ENCODE measurements at places on chromosomes 2 and 18.

- DNase-seq, result no peak
These were observed 75.7 kb downstream of the FTCDNL1 start for GRCh38 chr2:199775267-199775666.

GRCh38 chr2:26807788-26808460, 22.1 kb downstream of the CENPA start:
- no peak for DNase-seq

DNA sequence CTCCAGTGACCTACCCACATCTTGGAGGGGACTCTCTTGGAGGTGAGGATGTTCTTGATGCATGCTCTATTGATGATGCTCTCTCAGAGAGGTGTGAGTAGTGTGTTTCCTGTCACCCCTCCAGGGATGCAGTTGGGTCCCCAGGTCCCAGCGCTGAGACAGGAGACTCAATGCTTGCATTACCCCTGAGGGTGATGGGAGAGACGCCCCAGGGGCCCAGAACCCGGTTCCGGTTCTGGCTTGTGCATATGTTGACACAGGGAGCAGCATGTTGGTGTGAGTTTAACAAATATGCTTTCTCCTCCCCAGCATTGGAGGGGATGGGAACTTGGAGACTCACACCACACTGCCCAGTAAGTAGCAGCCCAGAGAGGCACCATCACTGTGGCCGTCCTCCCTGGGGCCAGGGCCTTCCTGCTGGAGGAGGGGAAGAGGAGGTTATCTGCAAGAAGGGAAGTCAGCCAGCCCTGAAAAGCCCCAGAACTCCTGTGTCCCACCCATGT, 124.5 kb downstream of the PLB1 start:
- DNase-seq, result no peak

DNA sequence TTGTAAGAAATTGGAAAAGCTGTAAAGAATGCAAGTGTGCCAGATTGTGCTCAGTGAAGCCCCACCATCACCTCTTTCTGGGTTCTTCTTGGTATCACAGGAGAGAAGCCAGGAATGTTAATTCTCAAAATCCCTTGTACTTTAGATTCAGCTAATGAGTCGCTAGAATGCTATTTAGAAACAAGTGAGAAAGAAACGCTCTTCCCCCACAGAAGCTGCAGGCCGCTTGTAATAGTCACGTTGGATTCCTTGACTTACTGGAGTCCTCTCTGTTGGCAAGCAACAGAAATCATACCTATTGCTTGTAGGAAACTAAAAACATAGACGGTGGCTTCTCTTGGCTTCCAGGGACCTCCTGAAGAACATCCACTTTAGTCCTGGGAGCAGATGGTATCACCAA, 375.6 kb upstream of the LRATD1 start:
- no peak for DNase-seq

DNA sequence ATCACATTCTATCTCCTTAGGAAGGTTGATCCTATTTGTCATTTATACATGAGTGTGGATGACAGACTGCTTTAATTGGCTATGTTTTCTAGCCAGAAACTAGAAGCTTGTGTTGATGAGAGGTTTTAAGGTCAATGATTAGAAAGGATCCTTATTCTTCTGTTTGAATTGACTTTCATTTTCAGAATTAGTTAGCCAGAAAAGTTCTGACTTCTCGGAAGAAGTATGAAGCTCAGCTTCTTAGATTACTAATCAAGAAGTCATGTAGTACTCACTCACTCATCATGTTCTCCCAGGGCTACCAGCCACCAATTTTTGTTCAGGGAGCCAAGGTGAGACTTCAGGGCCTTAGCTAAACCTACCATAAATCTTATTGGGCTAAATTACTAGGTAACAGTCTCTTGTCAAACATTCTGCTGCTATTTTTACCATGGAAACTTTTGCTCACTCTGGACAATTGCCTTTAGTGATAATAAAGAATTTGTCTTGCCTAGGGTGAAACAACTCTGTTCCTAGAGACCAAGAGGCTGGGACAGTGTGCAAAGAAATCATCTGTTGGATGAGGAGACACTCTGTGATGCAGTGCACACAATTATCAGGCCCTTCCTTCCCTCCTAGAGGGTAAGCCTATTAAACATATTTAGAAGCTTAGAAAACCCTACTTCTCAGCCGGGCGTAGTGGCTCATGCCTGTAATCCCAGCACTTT, 111.6 kb upstream of the DNMT3A start:
- no peak for DNase-seq

DNA sequence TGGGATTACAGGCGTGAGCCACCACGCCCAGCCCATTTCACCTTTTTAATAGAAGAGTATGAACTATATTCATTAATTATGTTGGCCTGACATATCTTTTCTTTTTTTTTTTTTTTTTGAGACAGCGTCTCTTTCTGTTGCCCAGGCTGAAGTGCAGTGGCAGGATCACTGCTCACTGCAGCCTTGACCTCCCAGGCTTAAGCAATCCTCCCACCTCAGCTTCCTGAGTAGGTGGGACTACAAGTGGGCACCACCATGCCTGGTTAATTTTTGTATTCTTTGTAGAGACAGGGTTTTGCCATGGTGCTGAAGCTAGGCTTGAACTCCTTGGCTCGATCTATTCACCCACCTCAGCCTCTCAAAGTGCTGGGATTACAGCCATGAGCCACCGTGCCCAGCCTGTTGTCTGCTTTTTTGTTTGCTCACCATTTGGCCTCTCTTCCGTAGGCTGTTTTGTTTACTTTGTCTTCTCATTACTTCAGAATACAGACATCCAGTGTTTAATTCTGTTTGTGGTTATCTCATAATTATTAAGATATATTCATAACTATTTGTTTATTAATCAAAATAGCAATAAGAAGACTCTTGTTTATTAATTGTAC, 16.3 kb upstream of the CDH2 start:
- DNase-seq, result no peak

GRCh38 chr2:1628893-1629292, 115.4 kb downstream of the PXDN start:
- no peak for DNase-seq

GRCh38 chr2:177629357-177630024, 236.9 kb downstream of the AGPS start:
- no peak for DNase-seq

DNA sequence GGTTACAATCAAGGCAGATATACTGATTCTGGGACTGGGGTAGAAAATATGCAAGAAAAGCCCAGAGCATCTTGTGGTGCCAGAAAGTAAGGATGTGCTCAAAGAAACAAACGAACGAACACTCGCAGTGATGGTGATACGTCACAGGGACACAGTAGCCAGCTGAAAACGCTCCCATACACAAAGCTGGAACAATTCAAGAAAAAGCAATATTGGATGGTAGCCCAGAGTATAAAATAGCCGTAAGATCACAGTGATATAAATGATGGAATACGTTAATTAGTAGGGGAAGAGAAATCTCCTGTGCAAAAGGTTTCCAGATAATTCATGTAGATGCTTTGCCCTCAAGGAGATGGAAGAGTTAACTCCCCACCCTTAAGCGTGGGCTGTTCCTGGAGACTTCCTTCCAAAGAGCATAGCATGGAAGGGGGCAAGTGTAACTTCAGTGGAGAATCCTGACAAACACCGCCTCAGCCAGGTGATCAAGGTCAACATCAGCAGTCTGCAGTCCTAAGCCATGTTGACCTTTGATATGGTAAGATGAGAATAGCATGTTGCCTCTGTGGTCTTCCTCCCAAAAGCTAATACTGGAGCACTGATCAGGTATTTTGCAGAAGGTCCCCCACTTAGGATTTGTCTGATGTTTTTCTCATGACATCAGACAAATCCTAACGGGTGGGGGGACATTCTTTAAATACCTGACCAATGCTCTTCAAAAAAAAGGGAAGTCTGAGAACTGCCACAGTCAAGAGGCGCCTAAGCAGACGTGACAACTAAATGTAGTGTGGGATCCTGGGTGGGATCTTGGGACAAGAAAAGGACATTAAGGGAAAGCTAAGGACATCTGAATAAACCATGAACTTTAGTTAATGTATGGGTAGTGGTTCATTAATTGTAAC, 99.0 kb downstream of the NCK2 start:
- no peak for DNase-seq

GRCh38 chr2:96857667-96858372, at the start of gene ANKRD39:
Gene ANKRD39, minus strand, starts transcription at chr2:96858016. Its CDS starts 29 bp downstream, at chr2:96857987.
- DNase-seq, result peak; percentile 99

DNA sequence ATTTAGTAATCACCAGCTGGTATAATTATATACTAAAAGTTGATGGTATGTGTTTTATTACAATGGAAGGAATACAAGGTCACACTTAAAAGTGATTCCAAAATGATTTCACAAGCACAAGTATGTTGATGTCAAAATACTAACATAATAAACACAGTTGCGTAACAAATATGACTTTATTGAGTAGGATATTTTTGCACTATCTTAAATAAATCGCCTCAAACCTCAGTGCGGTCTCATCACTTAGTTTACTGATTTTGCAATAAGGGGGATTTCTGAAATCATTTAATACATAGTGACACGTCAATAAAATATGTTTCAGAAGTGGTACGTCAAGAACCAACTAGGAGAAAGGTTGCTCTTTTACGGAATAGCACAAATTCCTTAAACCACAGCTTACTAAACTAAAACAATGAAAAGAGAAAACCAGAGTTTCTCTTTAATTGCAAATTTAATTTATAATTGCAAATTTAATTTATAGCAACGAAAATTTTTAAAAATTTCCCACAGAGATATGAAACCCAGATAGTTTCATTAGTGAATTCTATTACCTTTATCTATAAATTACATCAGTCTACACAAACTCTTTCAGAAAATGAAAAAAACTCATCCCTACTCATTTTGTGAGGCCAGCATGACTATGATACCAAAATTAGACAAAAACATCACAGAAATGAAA, 304.0 kb upstream of the REG3G start:
- DNase-seq, result no peak

DNA sequence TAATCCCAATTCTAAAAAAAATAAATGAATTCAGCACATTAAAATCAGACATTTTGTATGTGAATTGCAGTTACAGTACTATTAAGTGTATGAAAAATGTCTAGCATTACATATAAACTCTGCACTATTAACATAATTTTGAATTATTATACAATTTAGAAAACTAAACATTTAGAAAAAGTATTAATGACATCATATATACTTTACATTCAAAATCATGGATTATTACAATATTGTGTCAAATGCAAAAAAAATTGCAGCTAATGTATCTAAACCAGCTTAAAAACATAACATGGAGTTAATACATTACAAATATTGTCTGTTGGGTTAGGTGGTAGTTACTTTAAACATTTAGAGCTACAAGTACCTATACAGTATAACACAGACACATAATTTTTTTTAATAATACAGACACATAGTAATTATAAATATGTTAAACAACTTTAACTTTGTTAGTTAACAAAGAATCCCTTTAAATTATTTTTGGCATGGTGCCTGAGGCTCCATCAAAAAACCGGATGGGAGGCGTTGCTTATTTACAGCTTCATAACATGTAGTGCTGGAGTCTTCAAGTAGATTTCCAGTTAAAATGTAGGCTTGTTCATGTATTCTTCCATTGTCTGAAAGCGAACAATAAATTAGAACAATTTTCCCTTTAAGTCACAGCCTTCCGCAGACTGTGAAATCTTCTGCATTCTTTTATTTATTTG, 79.1 kb downstream of the AP1S3 start:
- no peak for DNase-seq

DNA sequence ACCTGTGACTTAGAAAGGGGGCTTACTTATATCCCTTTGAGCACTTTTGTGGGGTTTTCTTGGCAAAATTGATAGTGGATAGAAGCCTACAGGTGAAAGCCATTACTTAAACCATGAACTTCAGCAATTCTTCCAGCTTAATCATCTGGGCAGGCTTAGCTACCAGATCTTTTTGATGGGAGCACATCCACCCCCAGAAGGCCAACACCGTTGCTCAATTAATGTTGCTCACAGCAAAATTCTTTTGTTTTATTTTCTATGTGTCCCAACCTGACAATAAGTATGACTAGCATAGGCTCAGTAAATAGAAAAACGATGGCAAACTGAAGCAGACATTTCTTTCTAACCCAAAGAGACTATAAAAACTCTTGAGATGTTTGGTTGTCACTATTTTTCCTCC, 269.4 kb upstream of the TCF4 start:
- no peak for DNase-seq

GRCh38 chr2:227886149-227886548, 14.7 kb downstream of the DAW1 start:
- no peak for DNase-seq

- DNase-seq, result no peak
These were observed 155.0 kb upstream of the KCTD1 start for GRCh38 chr18:26703170-26703930.

GRCh38 chr2:149019768-149020167, 18.7 kb upstream of the LYPD6B start:
- no peak for DNase-seq

DNA sequence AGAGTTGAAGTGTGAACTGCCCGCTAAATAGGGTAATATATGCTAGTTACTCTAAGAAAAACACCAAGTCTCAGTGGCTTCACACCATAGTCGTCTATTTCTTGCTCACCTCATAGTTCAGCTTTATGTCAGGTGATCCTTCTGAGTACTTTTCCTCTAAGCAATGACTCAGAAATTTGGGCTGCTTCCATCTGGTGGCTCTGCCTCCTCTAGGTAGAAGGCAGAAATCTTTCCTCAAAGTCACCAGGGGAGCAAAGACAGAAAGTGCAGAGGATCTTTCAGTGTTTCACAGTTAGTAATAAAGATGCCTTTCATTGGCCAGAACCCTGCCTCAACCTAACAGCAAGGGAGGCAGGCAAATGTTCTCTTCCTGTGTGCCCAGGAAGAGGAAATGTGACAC, 17.3 kb downstream of the CDH20 start:
- no peak for DNase-seq

DNA sequence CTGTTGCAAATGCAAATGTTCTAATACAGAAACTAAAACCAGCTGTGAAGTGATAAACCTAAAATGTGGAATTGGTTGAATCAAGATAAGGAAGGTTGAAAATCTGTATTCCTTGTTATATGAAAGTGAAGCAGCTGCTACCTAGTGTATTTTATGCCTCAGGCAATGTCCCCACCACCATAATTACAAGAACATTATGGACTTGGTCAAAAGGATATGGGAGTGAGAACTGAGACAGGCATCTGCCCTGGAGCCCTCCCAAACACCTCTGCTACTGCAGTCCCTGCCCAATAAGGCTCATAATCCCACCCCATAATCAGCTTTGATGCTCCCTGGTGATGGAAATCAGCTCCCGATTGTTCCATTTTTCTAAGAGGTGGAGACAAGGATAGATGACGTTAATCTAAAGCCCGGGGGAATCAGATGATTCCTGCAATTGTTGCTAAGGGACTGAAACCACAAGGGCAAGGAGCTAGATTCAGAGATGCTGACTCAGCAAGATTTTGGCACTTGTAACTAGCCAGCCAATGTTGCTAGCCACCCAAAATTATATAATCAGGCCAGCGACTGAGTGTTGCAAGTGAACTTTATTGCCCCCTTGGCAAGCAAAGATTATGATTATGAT, 69.5 kb downstream of the EVA1A start:
- DNase-seq, result no peak

- no peak for DNase-seq
These were observed 11.6 kb downstream of the VAPA start for GRCh38 chr18:9925369-9925768.

GRCh38 chr2:108938077-108938710, 50.8 kb downstream of the EDAR start:
- DNase-seq, result no peak
